ENCODE measurements at places on chromosomes 6 and 20. TPM values are rescaled to one million over a fixed set of nuclear protein-coding genes. Genes with fewer than 3 reads are reported as not detected.

DNA sequence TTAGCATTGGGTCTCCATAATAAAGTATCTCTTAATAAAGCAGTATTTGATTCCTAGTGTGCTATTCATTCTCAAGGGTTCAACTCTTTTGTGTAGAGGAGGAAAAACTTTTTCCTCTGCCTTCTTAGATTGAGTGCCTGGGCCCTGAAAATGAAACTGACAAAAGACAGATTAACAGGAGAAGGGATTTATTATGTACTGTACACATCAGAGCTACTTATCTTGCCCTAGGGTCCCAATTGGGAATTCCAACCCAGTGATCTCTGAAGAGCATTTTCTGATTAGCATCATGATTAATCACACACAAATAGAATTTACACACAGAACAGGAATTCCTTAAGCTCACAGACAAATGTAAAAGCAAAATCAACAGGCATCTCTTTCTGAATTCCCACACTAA lies 128.9 kb downstream of the CD164 start:
- DNase-seq, result no peak

DNA sequence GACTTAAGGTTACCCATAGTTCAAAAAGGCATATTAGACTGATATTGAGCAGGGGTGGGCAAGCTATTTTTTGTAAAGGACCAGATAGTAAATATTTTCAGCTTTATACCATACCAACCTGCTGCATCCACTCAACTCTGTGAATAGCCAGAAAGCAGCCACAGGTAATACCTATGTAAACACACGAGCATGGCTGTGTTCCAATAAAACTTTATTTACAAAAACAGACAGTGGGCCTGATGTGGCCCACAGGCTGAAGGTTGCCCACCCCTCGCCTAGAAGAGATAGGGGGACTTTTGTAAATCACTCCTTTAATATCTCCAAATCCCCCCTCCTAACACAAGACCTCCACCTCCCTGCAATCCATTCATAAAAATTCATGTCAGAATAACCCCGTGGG lies 64.4 kb downstream of the PSMG4 start:
- no peak for DNase-seq

DNA sequence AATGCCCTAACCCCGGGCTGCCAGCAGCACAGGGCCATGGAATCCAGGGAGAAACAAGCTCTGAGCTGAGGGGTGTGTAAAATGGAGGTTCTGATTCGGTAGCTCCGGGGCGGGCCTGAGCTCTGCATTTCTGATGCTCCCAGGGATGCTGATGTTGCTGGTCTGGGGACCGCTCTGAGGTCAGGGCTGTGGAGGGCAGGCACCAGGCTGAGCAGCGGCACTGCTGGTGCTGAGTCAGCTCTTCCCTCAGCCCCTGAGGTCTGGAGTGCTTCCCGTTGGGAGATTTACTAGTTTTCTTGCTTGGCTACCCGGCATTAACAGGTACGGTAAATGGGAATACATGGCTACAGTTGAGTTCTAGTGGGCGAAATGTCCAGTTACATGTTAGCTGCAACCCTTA lies 18.6 kb upstream of the CST3 start:
- no peak for DNase-seq

- DNase-seq, result no peak
Measured at GRCh38 chr6:73858376-73858775, 162.4 kb downstream of the CD109 start.

DNA sequence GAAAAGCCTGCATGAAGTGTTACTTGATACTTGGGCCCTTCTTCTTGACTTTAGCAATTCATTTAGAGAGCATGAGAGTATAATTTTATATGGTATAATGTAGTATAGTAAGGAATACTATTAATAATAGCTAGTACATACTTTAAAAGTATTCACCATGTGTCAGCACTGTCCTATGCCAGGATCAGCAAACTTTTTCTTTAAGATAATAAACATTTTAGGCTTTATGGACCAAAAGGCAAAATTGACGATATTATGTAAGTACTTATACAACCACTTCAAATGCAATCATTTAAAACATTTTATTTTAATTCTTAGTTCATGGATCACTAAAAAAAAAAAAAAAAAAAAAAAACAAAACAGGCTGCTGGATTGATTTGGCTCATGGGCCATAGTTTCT lies 163.9 kb downstream of the IBTK start:
- DNase-seq, result no peak

GRCh38 chr6:128487746-128488145 lies 32.7 kb downstream of the PTPRK start:
- peak; percentile 94 for DNase-seq

- DNase-seq, result peak; percentile 69
Measured at GRCh38 chr6:3001773-3002293, 2.1 kb downstream of the NQO2 start.

- DNase-seq, result no peak
Measured at GRCh38 chr20:2865630-2866029, 7.7 kb upstream of the PTPRA start.

DNA sequence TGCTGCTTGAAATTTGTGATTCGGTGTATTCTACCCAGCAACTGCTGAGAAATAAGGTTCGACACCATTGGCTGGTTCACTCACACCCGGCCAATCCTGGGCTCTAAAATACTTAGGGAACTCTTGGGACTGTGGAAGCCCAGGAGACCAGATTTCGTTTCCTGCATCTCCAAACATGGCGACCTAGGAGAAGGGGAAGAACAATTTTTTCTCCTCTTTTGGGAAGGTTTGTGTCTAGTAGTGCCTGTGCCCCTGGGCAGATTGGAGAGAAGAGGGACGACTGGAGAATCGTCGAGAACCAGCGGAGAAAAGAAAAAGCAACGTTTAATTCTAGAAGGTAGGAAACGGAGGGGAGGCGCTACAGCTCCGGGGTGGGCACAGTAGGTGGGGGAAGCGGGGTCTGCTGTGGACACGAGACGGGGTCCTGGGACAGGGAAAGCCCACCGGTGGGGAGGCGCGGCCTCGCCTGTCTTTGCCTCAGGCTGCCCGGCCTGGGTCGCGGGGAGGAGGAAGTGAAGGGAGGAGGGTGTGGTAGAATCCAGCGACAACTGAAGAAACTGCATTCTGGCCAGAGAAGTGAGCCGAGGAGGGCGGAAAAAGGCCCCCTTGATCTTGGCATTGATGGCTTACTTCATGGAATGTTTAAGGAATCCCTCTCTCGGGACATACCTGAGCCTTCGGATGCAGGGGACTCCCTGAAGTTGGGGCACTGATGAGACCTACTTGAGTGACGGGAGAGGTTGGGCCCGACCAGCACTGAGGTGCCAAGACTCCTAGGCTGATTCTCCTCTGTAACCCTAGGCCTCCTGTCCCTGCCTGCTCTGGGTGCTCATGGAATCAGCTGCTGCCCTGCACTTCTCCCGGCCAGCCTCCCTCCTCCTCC lies at the start of gene BTN2A1:
BTN2A1 (plus strand) TSS at position 150 of the 883 bp plus-strand sequence; CDS start at position 832, 682 bp downstream.
- peak; percentile 88 for DNase-seq

DNA sequence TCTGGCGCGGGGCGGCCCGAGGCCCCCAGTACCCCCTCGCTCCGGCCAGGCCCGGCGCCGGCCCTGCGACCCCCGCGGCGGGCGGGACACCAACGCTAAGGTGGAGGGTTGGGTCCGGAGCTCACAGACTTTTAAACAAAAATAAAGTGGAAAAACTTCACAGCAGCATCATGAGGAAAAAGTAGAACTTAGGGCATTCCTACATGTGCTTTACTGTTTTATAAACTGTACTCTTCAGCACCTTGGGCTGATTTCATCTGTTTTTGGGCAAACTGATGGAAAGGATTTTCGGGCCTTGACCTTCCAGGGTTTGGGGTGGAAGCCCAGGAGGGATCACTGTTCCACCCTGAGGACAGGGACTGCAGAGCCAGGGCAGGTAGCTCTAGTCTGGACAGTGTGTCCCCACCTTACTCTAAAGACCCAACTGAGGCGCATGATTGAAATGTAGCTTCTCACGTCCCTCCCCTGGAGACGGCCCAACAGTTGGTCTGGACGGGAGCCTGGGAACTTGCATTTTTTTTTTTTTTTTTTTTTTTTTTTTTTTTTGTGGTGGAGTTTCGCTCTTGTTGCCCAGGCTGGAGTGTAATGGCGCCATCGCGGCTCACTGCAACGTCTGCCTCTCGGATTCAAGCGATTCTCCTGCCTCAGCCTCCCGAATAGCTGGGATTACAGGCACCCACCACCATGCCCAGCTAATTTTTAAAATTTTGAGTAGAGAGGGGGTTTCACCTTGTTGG lies 740 bp downstream of the NELFCD start:
- DNase-seq, result peak; percentile 24

DNA sequence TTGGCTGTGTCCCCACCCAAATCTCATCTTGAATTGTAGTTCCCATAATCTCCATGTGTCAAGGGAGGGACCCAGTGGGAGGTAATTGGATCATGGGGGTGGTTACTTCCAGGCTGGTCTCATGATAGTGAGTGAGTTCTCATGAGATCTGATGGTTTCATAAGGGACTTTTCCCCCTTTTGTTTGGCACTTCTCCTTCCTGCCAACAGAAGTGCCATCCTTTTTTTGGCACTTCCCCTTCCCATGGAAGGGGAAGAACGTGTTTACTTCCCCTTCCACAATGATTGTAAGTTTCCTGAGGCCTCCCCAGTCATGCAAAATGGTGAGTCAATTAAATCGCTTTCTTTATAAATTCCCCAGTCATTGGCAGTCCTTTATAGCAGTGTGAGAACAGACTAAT lies 18.0 kb upstream of the PI3 start:
- no peak for DNase-seq

- no peak for DNase-seq
Measured at GRCh38 chr6:37323580-37323979, 30.2 kb upstream of the RNF8 start.

GRCh38 chr20:57420571-57421252 lies 29.5 kb downstream of the RBM38 start:
- DNase-seq, result no peak

DNA sequence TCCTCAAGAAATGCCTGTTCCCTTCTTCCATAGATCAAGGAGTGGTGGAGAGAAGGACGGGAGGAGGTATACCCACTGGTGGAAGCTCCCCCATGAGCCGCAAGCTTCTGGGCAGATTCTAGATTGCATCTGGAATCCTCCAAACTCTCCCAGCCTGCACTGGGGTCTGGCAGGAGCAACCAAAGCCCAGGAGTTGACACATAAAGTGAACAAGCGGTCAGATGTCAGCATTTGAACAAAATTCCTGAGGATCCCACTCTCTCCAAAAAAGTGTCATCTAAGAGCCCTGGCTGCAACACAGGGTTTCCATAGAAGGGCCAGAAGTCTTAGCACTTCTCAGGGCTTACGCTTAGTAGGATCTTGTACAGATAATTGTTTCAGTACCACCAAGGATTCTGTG lies 88.2 kb downstream of the KCNB1 start:
- no peak for DNase-seq

GRCh38 chr6:52385074-52385473 lies 23.1 kb downstream of the PAQR8 start:
- DNase-seq, result no peak

- DNase-seq, result no peak
Measured at GRCh38 chr6:45952168-45952529, 63.5 kb downstream of the CLIC5 start.

DNA sequence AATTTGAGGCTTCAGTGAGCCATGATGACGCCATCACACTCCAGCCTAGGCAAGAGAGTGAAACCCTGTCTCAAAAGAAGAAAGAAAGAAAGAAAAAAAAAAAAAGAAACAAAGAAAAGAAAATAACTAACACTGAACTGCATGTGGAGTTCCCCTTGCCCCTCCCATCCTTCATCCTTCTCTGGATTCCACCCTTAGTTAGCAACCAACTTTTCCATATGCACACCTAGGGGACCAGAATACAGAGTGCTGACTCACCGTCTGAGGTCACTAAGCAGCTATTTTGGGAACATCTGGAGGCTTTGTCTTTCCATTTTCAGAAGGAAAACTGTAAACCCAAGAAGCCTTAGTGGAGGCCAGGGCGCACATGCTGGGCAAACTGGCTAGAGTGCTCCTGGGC lies 257.4 kb downstream of the MAFB start:
- DNase-seq, result peak; percentile 66

- peak; percentile 53 for DNase-seq
Measured at GRCh38 chr6:30683183-30683979, 3.1 kb downstream of the PPP1R18 start.

DNA sequence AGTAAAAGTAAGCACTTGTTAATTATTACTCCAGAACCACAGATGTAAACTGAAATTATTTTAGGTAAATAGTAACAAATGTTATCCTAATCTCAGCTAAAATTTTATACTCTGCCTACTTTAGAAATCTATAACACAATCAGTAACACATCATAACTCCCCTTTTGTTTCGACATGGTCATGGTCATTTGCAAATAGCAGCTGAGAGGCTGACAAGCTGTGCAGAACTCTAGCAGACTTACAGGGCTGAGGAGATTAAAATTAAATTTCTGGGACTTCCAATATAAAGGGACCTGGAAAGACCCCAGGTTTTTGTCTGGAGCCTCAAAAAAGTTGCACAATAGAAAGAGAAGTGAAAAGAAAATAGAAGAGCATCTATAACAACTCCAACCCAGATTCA lies 88.8 kb downstream of the PRL start:
- no peak for DNase-seq

- DNase-seq, result no peak
Measured at GRCh38 chr20:58854638-58855471, 2.3 kb downstream of the GNAS start.

GRCh38 chr6:153028286-153028685 lies 25.8 kb upstream of the MTRF1L start:
- no peak for DNase-seq

DNA sequence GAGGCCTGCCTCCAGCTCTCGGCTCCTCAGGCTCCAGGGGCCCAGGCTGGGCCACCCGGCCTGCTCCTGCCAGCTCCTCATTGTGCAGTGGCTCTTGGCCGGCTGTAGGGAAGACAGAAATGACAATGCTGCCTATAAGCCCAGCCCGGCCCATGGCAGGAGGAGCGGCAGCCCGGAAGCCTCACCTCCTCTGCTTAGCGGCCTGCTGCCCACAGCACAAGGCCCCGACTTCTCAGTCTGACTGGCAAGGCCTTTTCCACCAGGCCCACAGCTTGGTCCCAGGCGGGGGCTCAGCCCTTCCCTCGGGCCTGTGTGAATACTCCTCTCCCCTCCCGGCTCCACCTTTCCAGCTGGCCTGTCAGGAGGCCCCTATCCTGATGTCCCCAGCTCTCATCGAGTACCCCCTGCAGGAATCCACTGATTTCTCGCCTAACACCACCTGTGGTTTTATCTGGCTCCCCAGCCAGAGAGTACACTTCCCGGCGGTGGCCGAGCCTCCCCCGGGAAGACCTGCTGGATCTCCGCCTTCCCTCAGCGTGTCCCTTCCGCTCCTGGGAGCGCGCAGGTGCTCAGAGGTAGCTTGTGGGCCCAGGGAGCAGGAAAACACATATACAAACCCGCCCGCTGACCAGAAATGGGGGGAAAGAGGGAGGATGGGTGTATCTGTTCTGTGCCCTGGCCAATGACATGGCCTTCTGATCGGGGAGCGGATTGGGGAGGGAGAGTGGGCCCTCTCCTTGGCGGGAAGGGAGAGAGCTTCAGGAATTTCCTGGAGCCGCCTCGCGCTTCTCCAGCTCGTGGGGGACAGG lies 963 bp downstream of the DDRGK1 start:
- peak; percentile 40 for DNase-seq

GRCh38 chr6:40671694-40672050 lies 84.5 kb upstream of the LRFN2 start:
- DNase-seq, result no peak

The TPBG gene
- total RNA-seq, result 128 TPM

The CDH22 gene
- not detected for total RNA-seq

The DEF6 gene
- 40.2 TPM for total RNA-seq

The RBL1 gene
- 13.2 TPM for total RNA-seq

The MTO1 gene
- total RNA-seq, result 41.8 TPM

The MRAP2 gene
- total RNA-seq, result 0.54 TPM

The LY6G5C gene
- not detected for total RNA-seq

The BIRC7 gene
- not detected for total RNA-seq

The TMEM217 gene
- total RNA-seq, result 4.2 TPM

The LGSN gene
- not detected for total RNA-seq

The KIAA1755 gene
- total RNA-seq, result 0.83 TPM

The ADGRG6 gene
- total RNA-seq, result 23.5 TPM

The CAP2 gene
- 8.6 TPM for total RNA-seq
